ENCODE measurements at places on chromosomes 2 and 18.

DNA sequence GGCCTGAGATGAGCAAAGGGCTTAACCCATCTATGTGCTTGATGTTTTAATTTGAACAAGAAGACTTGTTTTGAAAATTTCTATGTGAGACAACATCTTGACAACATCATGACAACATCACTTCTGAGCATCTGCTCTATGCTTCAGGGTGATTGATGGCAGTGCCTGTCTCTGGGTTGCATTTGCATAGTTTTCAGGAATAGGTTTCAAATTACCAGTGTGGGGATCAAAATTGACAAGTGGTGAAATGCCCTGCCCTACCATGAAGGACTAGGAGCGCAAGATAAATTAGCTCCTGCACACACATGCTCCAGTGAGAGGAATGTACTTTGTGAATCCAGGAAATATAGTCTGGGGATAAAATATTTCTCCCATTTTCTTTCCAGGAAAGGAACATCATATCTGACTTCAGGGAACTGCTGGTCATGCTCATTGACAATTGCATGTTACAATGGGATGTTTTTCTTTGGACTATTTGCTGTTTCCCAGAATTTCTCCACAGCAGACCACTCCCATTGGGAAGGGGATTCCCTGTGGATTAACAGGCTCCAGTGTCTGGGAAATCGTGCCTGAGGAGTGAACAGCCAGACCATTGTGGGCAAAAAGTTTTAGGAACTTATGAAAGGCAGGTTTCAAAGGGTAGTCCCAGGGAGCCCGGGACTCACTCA lies 45.3 kb upstream of the IL1R2 start:
- DNase-seq: no peak

DNA sequence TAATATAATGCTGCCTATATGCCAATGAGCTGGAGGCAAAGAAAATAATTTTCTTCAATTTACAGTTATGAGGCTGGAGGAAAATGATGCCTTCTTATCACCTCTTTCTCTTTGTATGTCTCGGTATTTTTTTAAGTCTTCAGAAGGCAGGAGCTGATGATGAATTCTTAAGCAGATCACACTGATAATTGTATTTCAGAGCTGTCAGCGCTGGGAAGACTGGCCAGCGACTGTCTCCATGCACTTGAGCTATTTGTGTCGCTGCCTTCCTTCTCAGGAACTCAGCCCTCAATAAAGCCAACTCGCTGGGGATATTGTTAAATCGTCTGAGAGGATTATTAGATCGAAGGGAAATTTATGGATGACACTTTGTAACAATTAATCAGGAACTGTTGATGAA lies 40.3 kb downstream of the PTGR3 start:
- no peak for DNase-seq

DNA sequence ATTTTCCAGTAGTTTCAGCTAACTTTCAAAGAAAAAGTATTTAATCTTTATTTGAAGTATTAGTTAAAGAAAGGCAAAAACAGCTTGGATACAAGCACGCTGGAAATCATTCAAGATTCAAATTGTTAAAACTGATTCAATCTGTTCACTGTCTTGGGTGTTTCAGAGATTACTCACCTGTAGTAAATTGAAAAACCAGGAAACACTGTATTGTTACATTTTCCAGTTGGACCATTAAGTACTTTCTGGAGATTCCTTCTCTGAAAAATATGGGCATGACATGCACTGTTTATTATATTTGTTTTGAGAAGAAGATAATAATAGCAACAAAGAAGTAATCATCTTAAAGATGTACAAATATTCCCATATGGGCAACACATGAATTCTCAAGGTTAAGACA lies 196.1 kb downstream of the UBE2E3 start:
- no peak for DNase-seq

GRCh38 chr2:76008001-76008702 lies 297.4 kb upstream of the GCFC2 start:
- DNase-seq: peak; percentile 15

GRCh38 chr2:48755473-48755872 lies at the start of gene LHCGR:
LHCGR (minus strand) TSS chr2:48755724; CDS start chr2:48755671, 53 bp downstream.
- no peak for DNase-seq
